ENCODE measurements at places on chromosomes 2 and 18. TPM values are rescaled to one million over a fixed set of nuclear protein-coding genes. Genes with fewer than 3 reads are reported as not detected.

The DPYSL5 gene
- total RNA-seq: 0.09 TPM

The DLX2 gene
- 0.26 TPM for total RNA-seq

The MAP2 gene
- 18.7 TPM for total RNA-seq

The SLC19A3 gene
- total RNA-seq: 28.1 TPM

DNA sequence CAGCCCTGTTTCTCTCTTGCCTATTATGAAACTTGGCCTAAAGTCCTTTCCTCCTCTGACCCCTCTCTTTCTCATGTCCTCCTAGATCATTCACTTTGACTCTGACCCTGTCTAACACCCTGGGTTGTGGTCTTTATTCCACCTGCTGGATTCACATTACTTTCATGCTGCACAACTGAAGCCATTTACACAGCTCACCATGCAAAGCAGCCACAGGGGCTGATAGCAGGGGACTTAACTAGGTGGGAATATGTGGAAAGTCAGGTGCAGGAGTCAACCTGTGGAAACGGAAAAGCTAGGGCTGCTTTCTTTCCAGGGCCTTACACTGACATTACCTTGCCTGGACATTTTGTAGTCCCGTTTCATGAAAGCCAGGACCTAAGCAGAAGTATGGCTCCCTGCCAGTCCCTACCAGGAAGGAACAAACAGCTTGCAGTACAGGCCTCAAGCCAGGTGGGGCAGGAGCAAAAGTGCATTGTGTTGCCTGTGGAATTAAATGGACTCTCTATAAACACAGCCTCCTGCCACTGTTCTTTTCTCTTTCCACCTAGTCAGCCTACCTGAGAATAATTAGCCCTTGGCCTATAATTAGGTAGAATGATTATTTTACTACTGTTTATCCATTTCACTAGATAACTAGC, 11.8 kb downstream of the MAPRE3 start:
- DNase-seq: peak; percentile 48

DNA sequence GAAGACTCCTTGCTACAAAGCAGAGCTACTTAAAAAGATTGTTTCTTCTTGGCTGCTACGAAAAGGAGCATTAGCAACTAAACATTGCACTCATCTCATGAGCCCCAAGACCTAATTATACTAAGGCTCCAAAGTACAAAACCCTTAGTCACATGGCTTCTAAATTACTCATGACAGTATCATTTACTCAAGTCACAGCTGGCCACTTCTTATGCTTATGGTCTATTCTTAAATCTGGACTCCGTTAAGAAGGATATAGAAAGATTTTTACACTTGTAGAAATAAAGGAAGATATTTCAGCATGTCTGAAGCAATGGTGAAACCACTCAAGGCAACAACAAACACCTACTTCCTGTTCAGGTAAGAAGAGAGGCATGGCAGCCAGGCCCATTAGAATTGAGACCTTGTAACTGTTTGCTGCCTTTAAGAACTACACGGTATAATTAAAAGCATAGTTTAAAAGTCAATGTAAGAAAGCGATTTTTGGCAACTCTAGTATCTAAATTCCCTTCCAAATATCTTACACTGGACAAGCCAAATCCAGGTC, 12.7 kb downstream of the ANKRD44 start:
- no peak for DNase-seq

- DNase-seq: no peak
Measured at GRCh38 chr2:27522400-27522945, 25.8 kb downstream of the GCKR start.

- DNase-seq: no peak
Measured at GRCh38 chr18:39523281-39523680, 1957.7 kb upstream of the CELF4 start.

DNA sequence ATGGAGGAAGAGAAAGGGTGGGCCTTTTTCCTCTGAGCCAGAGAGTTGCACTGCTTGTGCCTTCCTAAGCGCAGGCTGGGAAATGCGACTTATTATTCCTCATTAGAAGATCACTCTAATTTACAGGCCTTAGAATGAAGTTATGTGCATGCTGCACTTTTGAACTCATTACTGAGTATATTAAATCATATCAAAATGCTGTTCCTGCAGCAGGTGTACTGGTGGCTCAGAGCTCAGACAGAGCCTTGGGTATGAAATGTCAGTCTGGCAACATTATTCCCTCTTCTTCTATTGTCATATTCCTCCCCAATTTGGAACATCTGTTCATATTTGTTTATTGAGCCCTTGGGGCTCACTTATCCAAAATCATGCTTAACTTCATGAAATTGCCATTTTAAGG, 85.5 kb downstream of the ADCYAP1 start:
- no peak for DNase-seq

DNA sequence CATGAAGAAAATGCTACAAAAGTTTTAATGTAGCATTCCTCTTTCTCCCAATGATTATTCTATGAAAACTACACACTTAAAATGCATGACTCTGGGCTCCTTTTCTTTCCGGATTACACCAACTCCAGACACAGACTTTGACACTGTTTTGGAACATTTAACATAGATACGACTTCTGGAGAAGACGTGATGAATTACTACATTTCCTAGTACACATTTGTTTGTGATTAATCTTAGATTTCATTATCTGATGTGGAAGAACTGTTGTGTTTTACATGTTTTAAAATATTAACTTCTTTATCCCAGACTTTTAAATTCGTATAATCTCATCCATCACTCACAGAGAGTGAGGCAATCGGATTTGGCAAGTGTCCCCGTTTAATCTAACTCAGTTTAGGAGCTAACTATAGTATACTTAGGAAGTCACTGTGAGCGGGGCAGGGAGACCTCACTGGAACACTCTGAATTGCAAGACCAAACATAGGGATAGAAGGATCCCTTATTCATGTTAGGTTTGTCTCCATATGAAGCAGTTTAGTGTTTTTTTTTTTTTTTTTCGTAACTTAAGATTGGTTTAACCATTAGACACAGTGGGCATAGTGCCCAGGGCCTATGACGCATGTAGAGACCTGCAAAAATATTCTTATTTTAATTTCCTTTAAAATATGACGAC, 66.7 kb downstream of the PDE1A start:
- DNase-seq: peak; percentile 78

- no peak for DNase-seq
Measured at GRCh38 chr2:42693688-42694479, 70.1 kb downstream of the OXER1 start.

- no peak for DNase-seq
Measured at GRCh38 chr2:98480598-98480997, 35.9 kb downstream of the INPP4A start.
